Right atrium auricular region (tissue), 2 donors: ENCODE measurements at places on chromosomes 1 and 21.

DNA sequence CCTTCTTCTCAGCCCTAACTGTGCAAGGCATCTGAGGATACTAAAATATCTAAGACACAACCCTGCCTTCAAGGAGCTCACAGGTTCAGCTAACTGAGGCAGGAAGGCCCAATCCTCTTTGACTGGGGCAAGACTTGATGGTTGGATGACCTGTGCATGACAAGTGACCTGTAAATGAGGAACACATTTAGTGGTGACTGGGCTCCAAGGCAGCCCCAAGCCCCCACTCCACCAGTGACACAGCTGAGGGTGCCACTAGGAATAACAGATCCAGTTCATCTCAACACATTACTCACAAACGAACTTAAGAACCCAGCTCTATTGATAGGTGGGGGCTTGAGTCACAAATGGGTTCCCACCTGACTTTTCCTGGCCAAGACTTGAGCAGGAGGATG, 244.7 kb upstream of the IRF2BP2 start:
- H3K4me1 ChIP-seq: peaks cover 12% of the 10 kb centered on the region
- no peak overlapping the region for H3K4me3 ChIP-seq
- DNase-seq: no peak
- H3K27me3 ChIP-seq: no peaks in the 10 kb centered on the region
- H3K36me3 ChIP-seq: no peaks in the 10 kb centered on the region

DNA sequence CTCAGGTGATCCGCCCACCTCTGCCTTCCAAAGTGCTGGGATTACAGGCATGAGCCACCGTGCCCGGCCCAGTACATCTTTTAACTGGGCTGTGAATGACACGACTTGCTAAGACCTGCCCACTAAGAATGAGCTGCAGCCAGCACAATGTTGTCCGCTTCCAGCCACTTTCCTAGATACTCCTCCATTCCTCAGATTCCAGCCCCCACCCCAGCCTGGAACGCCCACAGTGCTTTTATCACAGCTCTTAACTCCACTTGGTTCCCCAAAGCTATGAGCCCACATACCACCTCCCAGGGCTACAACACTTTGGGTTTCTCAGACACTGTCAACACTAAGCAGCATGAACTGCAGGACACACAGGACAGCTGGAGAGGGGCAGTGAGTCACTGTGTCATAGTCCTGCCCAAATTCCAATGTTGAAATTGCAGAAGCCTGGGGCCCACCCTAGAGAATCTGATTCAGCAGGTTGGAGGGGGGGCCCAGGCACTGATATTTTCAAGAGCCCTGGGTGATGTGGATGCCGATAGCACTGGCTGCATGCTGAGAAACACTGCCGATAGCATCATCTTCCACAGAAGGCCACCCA, 58.0 kb downstream of the ACBD3 start:
- H3K27me3 ChIP-seq: no peaks in the 10 kb centered on the region
- no peaks in the 10 kb centered on the region for H3K4me1 ChIP-seq
- H3K36me3 ChIP-seq: no peaks in the 10 kb centered on the region
- no peak for DNase-seq

DNA sequence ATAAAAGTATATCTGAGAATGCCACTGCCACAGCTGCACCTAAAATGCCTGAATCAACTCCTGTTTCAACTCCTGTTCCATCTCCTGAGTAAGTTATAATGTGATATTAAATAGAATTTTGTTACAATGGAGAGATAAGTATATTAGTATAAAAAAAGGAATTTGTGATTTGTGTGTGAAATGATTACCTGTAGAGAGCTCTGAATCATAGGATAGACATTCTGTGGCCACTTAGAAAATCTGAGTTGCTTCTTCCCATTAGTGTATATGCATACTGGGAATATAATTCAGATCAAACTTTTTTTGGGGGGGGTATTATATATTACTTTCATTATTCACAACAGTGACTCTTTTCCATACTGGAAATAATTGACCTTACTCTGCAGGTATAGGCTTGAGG, 52.9 kb downstream of the SUCO start:
- H3K4me1 ChIP-seq: no peaks in the 10 kb centered on the region
- H3K27ac ChIP-seq: no peak overlapping the region
- H3K27me3 ChIP-seq: no peaks in the 10 kb centered on the region
- peaks cover 22% of the 10 kb centered on the region for H3K36me3 ChIP-seq
- DNase-seq: no peak

DNA sequence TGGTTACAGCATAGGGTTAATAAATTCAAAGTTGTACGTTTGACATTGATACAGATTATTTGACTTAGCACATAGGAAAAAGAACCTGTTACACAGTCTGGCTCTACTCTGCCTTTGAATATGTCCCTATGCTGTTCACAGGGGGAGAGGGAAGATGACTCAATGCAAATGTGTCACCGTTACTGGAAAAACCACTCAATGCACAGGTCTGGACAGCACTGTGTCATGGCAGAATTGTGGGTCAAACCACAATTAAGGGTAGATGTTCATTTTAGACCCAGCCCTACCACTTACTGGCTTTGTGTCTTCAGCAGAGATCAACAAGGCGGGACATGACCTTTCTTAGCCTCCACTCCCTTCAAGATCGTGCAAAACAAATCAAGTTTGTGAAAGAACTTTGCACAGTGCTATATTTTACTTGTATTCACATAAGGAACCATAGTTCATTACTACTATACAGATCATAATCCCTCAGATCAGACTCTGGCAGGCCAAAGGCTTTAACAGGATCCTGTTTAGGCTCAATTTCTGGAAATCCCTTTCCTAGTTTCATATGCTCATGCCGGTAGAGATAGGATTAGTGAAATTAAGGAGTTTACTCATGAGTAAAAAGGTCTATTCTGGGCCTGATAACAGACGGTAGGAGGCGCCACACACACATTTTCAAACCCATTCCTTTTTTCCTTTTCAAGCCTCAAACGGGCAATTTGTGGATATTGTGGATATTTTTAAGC, 22.1 kb downstream of the EIF2D start:
- no peaks in the 10 kb centered on the region for H3K4me1 ChIP-seq
- peaks cover 79% of the 10 kb centered on the region for H3K36me3 ChIP-seq
- no peak overlapping the region for H3K4me3 ChIP-seq
- no peak overlapping the region for H3K27ac ChIP-seq
- DNase-seq: no peak

GRCh38 chr1:24266998-24267397, 52.2 kb upstream of the GRHL3 start:
- no peaks in the 10 kb centered on the region for H3K4me1 ChIP-seq
- no peak overlapping the region for H3K27ac ChIP-seq
- H3K27me3 ChIP-seq: no peaks in the 10 kb centered on the region
- H3K36me3 ChIP-seq: no peaks in the 10 kb centered on the region
- no peak for DNase-seq

DNA sequence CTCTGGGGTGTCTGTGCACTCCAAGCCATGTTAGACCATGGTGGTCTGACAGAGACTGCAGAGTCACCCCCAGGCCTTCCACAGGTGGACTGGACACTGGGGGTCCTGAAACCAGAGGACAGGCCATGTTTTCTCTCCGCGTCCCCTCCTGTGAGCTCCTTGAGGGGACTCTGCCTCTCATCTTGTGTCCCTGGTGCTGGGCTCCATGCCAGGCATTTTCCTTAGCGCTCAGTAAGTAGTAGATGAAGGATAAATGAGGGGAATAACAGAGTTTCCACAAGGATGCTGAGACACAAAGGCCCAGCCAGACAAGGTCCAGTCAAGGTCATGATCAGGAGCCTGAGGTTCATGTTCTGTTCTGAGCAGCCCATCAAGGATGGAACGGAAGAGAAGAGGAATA, 57.4 kb downstream of the FAM163A start:
- H3K4me1 ChIP-seq: no peaks in the 10 kb centered on the region
- no peaks in the 10 kb centered on the region for H3K36me3 ChIP-seq
- no peak for DNase-seq

GRCh38 chr1:76299036-76299435, 224.5 kb downstream of the ST6GALNAC3 start:
- no peaks in the 10 kb centered on the region for H3K36me3 ChIP-seq
- no peak overlapping the region for H3K27ac ChIP-seq
- H3K27me3 ChIP-seq: no peaks in the 10 kb centered on the region
- no peaks in the 10 kb centered on the region for H3K4me1 ChIP-seq
- H3K4me3 ChIP-seq: no peak overlapping the region

DNA sequence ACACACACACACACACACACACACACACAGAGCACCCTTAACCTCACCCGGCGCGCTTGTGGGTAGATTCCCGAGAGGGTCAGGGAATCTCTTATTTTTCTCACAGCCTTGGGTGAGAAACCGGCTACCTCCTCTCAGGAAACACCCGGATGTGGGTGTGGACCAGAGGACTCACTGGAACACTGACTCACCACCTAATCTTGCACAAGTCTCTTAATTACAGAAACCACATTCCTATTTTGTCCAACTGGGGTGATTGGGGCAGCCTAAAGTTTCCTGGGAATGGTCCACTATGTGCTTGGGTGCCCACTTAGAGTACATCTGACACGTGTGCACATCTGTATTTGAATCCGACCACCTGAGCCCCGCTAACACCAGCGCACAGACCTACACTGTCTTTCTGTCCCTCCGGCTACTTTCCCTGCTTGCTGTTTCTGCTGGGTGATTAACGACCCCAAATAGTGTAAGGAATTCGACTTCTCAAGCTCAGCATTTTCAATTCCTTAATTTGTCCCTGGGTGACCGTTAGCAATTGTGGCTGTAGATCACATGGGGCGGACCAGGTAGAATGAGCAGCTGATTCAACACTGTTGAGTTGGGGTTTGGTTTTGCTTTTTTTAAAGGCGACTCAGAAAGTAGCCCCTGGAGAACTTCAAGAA, 14.0 kb upstream of the TBX15 start:
- no peak overlapping the region for H3K4me3 ChIP-seq
- no peak overlapping the region for H3K27ac ChIP-seq
- peaks cover 62% of the 10 kb centered on the region for H3K27me3 ChIP-seq

- no peak overlapping the region for H3K4me3 ChIP-seq
- DNase-seq: no peak
- peak overlapping the region; percentile 18 for H3K27ac ChIP-seq
- H3K4me1 ChIP-seq: peaks cover 33% of the 10 kb centered on the region
Measured at GRCh38 chr1:180560200-180560867, 1.6 kb downstream of the OVAAL start.

DNA sequence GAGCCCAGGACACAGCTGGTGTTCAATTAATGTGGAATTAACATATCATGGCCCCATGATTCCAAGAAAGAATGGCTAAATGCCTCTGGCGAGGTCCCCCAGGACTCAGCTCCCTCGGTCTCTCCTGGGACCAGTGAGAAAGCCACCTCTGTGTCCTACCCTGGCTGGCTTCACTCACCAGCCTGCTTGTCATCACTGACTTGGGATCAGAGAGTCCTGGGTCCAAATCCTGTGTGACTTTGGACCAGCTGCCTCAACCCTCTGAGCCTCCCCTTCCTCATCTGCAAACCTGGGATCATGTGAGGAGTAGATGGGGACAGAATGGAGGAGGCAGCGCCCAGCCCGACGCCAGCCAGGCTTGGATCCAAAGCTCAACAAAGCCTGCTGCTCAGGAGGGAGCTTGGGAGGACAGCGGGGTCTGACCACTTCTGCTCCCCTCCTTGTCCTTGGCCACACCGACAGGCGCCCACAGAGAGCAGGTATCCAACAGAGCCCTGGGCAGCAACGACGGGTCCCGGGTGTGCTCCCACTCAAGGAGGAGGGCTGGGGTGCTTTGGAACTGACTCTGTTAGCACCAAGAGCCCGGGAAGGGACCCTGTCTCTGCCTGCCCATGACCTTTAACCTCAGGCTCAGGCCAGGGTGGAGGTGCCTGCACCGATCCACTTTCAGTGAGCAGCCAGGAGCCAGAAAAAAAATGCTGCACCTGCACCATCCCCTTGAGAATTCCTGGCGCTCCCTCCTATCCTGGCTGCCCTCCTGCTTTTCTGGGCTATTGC, 3.2 kb downstream of the SH2D5 start:
- H3K27me3 ChIP-seq: no peaks in the 10 kb centered on the region
- no peak overlapping the region for H3K4me3 ChIP-seq
- H3K36me3 ChIP-seq: no peaks in the 10 kb centered on the region

DNA sequence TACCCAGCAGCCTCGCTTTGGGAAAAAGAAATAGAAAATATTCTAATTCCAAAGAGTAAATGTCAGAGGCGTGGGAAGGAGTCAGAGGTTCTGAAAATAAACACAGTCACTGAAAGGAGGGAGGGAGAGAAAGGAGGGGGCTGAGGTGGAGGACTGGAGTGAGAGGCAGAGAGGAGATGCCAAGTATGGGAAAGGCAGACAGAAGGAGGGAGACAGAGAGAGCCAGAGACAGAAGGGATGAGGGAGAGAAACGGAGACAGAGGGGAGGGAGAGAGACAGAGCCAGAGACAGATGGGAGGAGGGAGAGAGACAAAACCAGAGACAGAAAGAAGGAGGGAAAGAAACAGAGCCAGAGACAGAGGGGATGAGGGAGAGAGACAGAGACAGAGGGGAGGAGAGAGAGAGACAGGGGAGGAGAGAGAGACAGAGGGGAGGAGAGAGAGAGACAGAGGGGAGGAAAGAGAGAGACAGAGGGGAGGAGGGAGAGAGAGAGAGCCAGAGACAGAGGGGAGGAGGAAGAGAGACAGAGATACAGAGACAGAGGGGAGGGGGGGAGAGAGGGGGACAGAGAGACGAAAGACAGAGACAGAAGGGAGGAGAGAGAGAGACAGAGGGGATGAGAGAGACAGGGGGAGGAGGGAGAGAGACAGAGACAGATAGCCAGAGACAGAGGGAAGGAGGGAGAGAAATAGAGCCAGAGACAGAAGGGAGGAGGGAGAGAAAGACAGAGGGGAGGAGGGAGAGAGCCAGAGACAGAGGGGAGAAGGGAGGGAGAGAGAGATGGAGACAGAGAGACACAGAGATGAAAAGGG, 525.5 kb downstream of the MATN1 start:
- DNase-seq: no peak
- H3K27me3 ChIP-seq: no peaks in the 10 kb centered on the region
- no peak overlapping the region for H3K27ac ChIP-seq
- H3K36me3 ChIP-seq: no peaks in the 10 kb centered on the region

- no peaks in the 10 kb centered on the region for H3K27me3 ChIP-seq
- H3K36me3 ChIP-seq: no peaks in the 10 kb centered on the region
- peak overlapping the region; percentile 89 for H3K27ac ChIP-seq
- H3K4me1 ChIP-seq: peaks cover 86% of the 10 kb centered on the region
Measured at GRCh38 chr1:26999440-26999987, 6.0 kb downstream of the TRNP1 start.
